ENCODE measurements at places on chromosomes 7 and 10.
A peak's percentile ranks its signal among the peaks of the same experiment; 100 is the strongest.

DNA sequence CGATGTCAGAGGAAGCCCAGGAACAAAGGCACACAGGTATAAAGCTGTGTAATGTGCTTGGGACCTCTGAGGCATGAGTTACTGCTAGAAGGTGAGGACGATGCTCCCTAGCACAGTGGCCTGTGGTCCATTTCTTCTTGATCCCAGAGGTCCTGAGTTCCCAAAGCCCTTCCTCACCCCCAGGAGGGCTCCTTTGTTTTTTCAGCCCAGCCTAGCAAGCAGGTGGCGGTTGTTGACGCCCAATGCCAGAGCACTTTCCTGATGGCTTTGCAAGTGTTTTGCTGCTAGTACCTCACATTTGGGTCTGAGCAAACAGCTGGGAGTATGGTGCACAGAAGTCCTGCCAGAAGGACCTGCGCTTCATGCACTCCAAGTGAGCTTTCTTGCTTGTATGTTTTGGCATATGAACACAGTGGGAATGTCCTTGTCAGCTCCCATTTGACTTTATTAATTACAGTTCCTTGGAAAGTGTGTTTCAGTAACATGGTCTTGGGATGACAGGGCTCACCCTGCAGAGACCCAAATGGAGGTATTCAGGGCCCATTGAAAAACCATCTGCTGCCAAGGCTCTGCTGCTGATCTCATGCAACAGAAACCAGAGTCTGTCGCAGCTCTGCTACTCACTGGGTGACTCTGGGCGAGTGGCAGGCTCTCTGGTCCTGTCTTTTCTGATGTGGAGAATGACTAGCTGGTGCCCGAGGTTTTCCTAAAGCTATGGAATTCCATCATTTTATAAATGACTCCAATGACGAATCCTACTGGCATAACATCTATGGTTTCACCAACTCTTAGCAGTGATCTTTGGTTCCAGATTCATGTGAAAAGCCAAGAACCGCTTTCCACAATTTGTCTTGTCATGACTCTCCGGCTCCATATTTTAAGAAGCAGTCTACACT is 134.9 kb downstream of the ARID5B start:
- no peak for DNase-seq

GRCh38 chr7:27250557-27251070 is 8.0 kb downstream of the EVX1 start:
- DNase-seq = no peak

DNA sequence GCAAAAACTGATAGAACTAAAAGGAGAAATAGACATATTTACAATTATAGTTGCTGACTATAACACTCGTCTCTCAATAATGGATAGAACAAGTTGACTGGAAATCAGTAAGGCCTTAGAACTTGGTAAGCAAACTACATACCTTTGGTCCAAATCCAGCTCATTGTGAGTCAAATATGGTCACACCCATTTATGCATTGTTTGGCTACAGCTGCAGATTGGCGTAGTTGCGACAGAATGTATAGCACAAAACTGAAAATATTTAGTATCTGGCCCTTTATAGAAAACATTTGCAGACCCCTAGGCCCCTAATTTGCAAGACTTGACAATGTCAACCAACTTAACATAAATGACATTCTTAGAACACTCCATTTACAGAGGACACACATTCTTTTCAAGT is 103.6 kb upstream of the EGR2 start:
- no peak for DNase-seq

DNA sequence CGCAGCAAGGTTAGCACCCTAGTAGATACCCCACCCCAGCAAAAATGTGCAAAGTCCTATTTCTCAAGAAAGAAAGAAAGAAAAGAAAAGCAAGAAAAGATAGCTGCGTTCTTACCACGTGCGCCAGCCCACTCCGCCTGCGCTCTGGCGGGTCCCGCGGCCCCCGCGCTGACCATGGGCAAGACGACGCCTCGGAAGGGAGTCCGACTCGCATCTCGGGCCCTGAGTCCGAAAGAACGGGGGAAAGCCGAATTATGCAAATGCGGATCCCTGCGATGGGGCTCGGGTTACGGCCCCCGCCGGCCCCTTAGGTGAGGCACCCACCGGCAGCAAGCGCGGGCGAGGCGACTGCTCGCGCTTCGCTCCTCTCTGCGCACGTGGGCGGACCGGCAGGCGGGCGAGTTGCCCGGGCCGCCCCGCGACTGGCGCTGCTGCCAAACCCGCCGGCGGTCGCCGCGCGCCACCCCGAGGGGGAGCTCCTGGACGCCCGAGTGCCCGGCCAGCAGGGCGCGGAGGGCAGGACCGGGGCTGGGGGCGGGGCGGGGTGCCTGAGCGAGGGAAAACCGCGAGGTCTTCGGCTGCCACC is 2.4 kb upstream of the EGR2 start:
- peak; percentile 32 for DNase-seq

- no peak for DNase-seq
Measured at GRCh38 chr7:50353894-50354595, 49.5 kb downstream of the IKZF1 start.

DNA sequence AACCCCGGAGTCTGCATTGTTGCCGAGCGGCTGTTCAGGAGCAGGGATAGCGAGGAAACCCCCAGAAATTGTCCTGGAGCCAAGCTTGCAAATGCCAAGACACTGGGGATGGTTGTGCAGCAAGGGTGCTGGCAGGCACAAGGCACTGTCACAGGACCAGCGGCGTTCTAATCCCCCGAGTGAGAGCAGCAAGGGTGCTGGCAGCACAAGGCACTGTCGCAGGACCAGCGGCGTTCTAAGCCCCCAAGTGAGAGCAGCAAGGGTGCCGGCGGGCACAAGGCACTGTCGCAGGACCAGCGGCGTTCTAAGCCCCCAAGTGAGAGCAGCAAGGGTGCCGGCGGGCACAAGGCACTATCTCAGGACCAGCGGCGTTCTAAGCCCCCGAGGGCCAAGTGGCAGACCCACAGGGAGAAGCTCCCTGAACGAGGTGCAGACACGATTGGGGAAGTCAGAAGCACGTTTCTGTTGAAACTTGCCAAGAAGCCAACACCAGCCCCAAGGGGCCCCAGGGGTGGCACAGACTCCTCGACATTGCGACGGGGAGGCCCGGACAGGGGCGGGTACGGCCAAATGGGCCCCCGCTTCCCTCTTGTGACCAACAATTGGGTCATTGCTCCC is 40.4 kb upstream of the INPP5A start:
- no peak for DNase-seq

GRCh38 chr10:95552679-95553342 is 8.4 kb downstream of the SORBS1 start:
- no peak for DNase-seq

- peak; percentile 2 for DNase-seq
Measured at GRCh38 chr7:131898418-131898817, 342.0 kb upstream of the PODXL start.

- DNase-seq = no peak
Measured at GRCh38 chr7:84589012-84589411, 394.4 kb upstream of the SEMA3A start.

GRCh38 chr10:17430647-17431355 is 23.6 kb downstream of the ST8SIA6 start:
- peak; percentile 89 for DNase-seq

- no peak for DNase-seq
Measured at GRCh38 chr10:117967149-117967650, 79.5 kb downstream of the RAB11FIP2 start.

DNA sequence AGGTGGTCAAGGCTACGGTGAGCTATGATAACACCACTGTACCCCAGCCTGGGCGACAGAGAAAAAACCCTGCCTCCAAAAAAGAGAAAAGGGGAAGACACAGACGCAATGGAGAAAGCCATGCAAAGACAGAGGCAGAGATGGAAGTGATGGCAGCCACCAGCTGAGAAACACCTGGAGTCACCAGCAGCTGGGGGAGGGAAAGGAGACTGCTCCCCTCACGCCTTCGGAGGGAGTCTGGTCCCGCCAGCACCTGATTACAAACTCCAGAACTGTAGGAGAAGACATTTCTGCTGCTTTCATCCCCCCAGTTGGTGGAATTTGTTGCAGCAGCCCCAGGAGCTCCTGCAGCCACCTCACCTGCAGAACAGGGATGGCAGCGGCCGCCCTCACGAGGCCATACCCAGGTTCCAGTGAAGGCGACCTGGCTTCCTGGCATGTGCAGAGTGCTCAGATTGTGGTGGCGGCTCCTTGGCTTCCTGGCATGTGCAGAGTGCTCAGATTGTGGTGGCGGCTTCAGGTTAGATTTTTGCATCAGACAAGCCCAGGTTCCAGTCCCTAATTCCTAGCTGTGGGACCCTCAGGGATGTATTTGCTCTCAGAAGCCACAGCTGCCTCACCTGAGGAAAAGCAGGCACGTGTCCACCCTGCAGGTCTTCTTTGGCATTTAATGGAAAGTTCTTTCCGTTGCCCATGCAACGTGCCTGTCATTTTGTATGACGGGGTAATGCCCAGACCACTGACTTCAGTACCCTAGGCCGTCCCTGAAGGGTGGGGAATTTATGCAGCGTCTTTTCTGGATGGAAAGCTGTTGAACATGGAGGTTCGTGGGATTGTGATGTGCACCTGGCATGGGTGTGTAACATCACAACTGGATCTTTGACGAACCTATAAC is 182.9 kb downstream of the EBF3 start:
- no peak for DNase-seq

GRCh38 chr7:105808703-105809590 is 67.5 kb downstream of the ATXN7L1 start:
- DNase-seq = peak; percentile 70

GRCh38 chr7:70426249-70426880 is 705.6 kb upstream of the GALNT17 start:
- DNase-seq = no peak

DNA sequence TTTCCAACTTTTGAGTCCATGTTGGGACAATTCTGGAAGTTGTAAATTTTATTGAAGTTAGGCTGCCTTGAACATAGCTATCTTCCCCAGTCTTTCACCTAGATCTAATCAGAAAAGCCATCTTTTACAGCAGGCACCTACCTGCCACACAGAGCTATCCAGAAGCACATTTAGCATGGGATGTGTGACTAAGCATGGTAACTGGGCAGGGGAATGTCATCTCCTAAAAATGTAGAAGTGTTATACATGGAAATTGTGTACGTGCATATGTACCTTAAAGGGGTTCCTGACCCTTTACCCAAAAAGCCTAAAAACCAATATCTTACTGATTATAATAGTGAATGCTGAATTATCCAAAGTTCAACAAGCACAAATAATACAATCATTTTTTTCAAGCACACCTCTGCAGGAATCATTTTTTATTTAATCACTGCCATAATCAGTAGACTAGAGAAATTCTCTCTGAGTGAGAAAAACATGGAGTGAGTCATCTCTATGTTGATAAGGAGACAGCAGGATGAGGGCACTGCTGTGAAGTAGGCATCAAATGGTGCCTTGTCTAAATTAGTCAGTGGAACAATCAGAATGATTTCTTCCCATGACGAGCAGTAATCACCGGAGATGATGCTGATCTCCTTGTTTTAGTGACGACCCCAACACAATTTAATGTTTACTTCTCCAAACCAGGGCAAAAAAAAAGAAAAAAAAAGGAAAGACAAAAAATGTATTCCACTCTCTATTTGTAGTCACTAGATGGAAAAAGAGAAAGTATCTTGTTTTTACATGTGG is 75.9 kb downstream of the SORBS1 start:
- no peak for DNase-seq

- DNase-seq = peak; percentile 67
Measured at GRCh38 chr7:148262721-148263229, 327.8 kb upstream of the C7orf33 start.

DNA sequence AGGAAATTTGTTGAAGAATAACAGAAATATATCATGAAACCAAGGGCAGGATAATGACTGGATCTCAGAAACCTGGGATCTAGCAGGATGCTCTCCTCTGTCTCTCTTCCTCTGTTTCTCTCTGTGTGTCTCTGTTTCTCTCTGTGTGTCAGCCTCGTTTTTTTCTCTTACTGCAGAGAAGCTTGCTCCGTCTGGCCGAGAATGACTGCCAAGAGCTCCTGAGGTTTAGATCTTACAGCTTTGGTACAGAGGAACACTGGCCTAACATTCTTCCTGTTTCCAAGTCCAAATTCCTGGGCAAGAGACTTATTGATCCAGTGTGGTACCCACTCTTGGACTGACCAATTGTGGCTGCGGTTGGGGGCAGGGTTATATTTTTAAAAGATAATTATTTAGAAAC is 564.0 kb downstream of the XPNPEP1 start:
- DNase-seq = no peak

DNA sequence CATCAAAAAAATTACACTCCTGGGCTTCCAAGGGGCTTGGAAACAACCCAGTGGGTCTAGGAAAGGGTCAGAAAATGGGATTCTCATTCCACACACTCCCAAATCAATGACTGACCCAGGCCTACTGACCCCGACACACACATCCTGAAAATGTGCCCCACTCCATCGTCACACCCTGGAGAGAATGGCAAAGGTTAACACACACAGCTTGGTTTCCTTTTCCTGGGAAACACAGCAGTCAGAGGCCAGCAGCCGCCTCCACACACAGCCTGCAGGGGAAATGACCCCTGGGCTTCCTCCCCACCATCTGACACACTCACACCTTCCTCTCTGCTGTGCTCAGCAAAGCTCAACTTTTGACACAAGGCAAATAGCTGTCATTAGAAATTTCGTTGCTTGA is 42.9 kb downstream of the SH3PXD2A start:
- DNase-seq = no peak

- no peak for DNase-seq
Measured at GRCh38 chr10:98855403-98856189, 380.1 kb downstream of the HPSE2 start.

DNA sequence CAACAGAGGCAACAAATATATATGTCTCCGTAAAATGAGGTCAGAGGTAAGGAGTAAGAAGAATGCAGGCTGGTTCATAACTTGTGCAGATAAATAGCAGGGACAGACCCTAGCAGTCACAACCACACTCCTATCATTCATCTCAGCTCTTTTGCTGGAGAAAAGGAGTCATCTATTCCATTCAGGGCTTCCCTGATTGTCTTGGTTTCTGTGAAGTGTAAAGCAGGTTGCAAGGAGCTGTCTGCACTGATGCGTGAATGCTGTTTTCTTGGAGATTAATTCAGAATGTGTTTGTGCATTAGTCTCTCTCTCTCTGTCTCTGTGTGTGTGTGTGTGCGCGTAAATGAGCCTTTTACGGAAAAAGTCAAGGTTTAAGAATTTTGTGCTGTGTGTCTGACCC is 643.3 kb upstream of the SORCS1 start:
- DNase-seq = no peak

DNA sequence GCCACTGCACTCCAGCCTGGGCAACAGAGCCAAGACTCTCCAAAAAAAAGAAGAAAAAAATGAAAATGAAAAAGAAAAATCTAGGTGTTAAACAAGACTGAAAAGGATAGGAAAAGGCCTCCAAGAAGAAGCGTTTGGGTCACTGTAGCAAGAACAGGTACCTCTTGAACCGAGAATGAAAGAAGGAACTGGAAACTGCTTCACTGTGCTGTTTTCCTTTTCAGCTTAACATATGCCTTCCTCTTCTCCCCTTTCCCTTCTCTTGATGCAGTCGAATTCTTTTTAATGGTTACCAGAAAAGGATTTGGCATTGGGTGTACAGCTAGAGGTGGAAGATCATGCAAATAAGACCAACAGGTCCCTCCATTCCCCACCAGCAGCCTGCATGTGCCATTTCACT is 28.1 kb downstream of the LRRC4 start:
- DNase-seq = no peak
